ENCODE measurements at places on chromosomes 2 and 18.

DNA sequence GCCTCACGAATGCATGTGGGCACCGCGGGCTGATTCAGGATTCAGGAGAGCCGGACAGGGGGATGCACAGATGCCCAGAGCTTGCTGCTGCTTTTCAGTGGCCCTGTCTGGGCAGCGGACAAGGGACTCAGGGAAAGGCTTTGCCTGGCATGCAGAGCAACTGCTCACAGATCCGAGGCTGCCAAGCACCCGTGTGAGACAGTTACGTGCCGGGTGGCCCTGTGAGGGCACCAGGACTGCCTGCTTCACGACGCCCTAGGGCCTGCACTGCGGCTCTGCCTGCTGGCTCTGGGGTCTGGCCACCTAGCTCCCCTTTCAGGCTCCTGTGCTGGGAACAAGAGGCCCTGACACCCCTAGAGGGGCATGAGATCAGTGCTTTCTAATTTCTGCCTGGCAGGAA, 221.4 kb upstream of the PXDN start:
- no peak for DNase-seq

DNA sequence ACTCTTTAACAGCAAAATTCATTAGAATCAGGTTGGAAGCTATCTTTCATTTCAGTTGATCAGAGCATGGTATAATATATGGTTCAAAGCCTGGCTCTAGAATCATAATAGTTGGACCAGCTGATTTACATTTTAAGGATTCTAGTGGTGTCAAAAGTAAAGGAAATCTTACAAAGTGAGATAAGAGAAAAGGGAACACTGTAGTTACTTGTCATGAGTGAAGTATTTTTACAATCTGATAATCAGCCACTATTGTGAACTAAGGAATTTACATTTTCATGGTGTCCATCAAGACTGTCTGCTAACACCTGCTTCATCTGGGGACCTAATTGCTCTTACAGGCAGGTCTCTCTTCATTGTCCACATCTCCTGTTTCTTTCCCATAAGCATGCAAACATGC, 161.1 kb downstream of the SLC39A10 start:
- DNase-seq, result no peak

- DNase-seq, result no peak
Measured at GRCh38 chr2:73561422-73561821, 80.8 kb downstream of the NAT8 start.

- DNase-seq, result no peak
Measured at GRCh38 chr2:239055756-239056493, 208.0 kb downstream of the TWIST2 start.

GRCh38 chr2:64223055-64223454, 78.8 kb upstream of the PELI1 start:
- no peak for DNase-seq

DNA sequence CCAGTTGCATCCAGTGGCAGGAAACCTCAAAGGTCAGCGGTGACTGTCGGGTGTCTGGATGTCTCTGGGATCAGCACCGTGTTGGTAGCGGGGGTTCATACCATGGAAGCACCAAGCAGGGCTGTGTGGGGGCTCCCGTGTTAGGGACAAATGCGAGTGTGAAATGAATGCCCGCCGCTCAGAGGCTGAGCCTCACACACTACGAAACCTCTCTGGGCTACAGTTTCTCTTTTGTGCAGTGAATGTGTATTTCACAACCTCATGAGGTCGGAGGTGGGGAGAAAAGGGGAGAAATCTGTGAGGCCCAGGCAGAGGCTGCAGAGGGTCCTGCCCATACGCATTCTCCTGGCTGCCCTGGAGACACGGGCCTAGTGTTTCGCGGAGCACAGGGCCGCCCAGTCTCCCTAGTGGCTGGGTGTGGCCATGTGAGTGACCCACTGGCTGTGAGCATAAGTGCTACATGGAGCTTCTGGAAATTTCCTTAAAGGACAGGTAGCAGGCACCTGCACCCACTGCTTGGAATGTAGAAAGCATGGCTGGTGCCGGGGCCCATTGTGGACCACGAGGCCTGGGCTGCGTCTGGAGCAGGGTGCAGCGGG, 138.0 kb upstream of the GLI2 start:
- no peak for DNase-seq

GRCh38 chr18:35231052-35231451, 9.8 kb upstream of the ZNF397 start:
- DNase-seq, result peak; percentile 59

DNA sequence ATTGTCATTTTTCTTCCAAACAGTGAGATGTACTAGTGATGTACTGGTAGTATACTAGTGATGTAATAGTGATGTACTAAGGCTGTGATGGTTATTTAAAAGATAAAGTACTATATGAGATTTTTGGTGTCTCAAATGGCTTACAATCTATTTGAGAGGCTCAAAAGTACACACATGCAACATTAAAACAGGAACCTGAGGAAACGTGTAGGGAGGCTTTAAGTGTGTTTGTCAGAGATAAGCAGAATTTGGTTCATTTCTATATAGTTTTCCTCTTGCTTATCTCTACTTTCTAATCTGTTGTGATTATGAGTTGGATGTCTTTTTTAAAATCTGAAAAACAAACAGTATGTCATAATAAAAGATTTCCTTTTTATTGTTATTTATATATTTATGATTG, 100.9 kb upstream of the SERTAD2 start:
- DNase-seq, result no peak

DNA sequence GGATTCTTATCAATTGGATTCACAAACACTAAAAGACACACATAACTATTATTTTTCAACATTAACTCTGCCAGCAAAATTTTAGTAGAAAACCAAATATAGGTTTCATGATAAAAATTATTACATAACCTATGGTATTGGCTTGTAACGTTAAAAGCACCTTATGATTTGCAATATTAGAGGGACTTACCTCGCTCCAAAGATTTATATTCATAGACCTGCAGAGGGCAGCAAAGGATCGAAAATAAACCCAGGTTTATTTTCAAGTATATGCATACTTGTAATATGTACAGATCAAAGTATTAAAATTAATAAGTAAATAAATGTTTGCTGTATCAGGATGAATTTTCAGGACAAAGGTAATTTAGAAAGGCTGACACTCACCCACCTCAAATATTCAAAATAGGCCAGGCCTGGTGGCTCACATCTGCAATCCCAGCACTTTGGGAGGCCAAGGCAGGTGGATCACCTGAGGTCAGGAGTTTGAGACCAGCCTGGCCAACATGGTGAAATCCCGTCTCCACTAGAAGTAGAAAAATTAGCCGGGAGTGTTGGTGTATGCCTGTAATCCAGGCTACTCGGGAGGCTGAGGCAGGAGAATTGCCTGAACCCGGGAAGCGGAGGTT, 45.3 kb downstream of the LRPPRC start:
- peak; percentile 4 for DNase-seq

GRCh38 chr18:79378536-79379250, 17.0 kb upstream of the NFATC1 start:
- peak; percentile 81 for DNase-seq

DNA sequence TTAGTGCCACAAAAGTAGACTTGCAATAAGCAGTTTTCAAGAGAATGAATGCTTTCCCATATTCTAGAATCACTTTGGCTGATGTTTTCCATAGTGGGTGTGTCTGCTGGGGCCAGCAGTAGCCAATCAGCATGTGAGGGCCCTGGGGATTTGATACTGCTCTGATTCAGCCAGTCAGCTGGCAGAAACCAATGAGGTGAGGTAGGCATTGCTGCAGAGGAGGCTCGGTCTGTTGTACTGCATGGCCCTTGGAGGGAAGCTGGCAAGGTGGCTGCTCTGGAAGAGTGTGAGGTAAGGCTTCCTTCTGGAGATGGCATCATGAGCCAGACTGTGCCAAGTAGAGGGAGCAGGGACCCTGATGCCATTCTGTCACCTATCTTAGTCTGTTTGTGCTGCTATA, 22.7 kb downstream of the TMEM87B start:
- DNase-seq, result no peak

DNA sequence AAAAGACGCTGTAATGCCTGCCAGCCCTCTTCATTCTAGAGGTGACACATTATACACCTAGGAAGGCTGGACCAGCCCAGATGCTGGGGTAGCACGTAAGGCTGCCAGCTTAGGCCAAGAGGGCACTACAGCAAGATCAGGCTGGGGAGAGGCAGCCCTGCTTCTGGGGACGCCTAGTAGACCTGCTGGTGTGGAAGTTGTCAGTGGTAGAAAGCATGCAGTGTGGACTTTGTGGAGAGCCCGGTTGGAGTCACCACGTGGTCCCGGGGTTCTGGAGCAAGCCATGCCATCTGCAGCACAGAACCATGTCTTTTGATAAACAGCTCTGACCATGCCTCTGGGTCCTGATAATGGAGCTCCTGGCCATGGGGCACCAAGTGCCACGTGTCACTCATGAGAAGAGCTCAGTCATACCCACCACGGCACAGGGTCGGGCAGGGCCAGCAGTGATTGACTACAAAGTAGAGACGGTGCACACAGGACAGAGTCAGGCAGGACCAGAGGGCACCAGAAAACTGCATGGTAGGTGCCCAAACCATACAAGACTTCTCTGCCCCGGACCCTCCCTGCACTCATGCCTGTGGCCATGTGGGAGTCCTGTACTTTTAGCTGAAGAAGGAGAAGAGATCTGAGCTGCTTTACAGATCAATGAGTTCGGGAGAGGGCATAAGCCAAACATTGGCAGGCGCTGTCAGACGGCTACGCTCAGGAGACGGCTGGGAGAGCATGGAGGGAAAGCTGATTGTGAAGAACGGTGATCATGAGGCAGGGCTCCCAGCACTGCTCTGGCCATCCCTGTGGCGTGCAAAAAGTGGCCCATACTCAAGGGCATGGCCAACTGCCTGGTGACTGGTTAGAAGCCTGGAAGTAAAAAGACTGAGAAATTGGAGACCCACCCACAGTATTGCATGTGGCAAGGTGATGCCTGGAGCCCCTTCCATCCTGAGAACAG, 114.9 kb downstream of the EIPR1 start:
- no peak for DNase-seq

- no peak for DNase-seq
Measured at GRCh38 chr2:37274359-37274965, 43.0 kb downstream of the NDUFAF7 start.

DNA sequence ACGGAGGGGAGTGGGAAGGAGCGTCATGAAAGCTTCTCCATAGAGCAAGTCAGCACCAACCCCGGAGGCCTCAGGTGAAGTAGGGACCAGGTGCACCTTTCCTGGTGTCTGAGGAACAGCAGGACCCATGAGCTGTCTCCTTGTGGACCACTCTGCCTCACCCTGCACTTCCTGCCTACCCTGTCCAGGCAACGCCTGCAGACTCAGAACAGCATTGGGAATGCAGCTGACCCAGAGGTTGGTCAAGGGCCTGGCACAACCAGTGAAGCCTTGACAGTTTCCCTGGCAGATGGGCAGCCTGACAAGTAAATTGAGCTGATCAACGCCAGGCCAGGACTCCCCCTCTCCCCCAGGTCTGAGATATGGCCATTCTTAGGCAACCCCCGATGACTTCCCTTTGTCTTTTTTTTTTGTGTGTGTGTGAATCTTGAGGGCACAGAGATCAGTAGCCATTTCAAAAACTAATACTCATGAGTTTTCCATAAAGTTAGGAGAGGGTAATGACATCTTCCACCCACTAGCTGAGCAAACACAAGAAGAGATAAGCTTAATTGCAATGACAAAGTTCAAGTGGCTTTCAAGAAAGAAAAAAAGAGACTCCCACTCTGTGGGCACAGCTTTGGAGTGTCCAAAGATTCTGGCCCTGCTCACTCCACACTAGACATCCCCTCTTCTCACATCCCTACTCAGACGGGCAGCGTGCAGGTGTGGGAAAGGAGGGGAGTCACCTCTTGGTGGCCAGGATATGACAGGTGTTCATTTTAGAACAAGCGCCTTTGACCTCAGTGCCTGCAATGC, 3.5 kb upstream of the FABP1 start:
- no peak for DNase-seq

- peak; percentile 56 for DNase-seq
Measured at GRCh38 chr2:172465417-172466334, 38.3 kb downstream of the ITGA6 start.

DNA sequence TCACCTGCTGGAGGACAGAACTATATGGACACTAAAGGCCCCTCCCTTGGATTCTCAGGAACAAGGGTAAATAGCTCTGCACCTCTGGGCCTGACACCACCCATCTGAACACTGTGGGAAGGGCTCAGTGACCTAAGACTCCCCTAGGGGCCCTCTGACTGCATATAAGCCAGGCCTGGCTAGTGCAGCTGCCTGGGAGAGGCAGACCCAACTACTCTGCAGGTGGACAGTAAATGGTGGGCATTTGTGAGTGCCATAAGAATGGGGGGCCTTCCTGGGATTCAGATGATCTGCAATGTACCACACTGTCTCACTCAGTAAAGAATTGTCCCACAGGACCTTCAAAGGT, 11.2 kb upstream of the WIPF1 start:
- DNase-seq, result no peak

DNA sequence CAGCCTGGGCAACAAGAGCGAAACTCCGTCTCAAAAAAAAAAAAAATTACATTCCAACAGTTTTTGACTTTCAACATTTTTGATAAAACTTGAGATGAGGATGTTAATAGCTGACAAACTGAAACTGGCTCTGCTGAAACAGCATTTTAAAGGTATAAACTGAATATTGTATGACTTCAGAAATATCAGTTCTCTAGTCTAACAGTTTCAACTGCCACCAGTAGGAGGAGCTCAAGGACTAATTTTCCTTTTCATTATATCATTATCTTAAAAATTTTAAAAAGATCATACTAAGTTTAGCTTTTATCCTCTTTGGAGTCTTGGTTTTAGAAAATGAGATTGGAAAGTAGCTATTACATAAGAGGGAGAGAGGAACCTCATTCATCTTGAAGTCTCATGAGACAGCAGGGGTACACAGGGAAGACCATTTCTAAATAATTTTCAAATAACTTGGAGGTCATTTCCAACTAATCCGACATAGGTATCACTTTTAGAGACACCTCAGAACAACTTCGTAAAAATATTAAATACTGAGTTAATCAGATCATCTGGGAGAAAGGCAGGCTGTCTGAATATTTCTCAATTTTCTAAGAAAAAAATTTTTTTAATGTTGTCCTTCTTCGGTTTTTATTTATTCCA, 37.6 kb upstream of the MCM6 start:
- DNase-seq, result peak; percentile 15

GRCh38 chr2:197130318-197130717, 180.3 kb downstream of the ANKRD44 start:
- no peak for DNase-seq

- DNase-seq, result no peak
Measured at GRCh38 chr2:64623242-64623850, 30.4 kb downstream of the SERTAD2 start.

DNA sequence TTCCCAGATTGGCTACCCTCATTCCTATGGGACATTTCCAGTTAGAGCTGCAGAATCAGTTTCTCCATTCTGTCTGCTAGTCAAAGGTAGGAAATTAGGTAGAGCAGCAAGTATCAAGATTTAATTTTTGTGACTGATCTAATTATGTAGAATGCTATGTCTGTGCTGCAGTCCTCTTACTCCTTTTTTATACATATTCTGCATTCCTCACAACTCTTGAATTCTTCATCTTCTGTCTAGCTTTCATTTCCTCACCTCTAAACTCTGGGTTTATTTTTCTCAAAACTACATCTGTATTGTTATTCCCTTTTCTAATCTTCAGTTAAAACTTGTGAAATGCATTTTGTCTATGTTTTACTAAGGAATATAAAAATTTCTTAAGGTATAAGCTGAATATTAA, 8.6 kb downstream of the SGO2 start:
- no peak for DNase-seq

Data from hepatic stellate cell (primary cell).